ENCODE measurements at places on chromosomes 6 and 20.

DNA sequence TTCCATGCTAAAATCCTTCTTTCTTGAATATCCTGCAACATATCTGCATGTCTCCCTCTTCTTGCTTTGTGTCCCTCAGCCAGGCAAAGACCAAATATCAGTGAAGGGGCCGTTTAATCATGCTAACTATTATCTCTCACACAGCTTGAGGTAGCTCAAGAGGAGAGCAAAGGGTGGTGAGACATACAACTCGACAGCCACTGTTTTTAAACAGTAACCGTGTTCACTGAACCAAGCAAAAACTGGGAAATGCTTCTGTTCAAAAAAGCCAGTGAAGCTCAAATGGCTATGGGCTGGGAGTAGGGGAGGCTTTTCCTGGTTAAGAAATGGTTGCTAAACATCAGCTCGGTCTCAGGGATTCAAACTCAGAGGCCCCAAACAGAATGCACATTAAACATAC is 83.4 kb downstream of the MAP7 start:
- H3K36me3 ChIP-seq: no peaks in the 10 kb centered on the region
- no peak for DNase-seq
- no peak overlapping the region for H3K4me3 ChIP-seq

- H3K27me3 ChIP-seq: no peaks in the 10 kb centered on the region
- H3K4me1 ChIP-seq: peaks cover 21% of the 10 kb centered on the region
- no peak overlapping the region for H3K27ac ChIP-seq
- H3K4me3 ChIP-seq: no peak overlapping the region
- peak; percentile 72 for DNase-seq
Observed at GRCh38 chr6:26272171-26272637, 92.8 kb upstream of the BTN3A2 start.

DNA sequence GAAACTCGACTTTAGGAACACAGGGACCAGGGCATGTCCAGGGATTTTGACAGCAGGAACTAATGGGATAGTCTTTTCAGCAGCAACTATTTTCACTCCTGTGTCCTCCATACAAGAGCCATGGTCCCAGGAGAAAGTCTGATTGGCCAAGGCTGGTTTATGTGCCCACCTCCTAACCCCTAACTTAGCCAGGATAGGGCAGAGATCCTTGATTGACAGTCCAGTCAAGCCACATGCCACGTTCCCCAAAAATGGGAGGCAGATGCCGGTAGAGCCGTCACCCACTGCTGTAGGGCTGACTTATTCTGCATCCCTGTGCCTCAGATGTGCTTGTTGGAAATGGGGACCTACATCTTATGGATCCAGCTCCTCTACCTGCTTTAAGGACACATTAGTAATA is 22.3 kb downstream of the SLC2A10 start:
- no peak overlapping the region for H3K4me3 ChIP-seq
- no peaks in the 10 kb centered on the region for H3K4me1 ChIP-seq
- no peaks in the 10 kb centered on the region for H3K27me3 ChIP-seq
- DNase-seq: no peak

DNA sequence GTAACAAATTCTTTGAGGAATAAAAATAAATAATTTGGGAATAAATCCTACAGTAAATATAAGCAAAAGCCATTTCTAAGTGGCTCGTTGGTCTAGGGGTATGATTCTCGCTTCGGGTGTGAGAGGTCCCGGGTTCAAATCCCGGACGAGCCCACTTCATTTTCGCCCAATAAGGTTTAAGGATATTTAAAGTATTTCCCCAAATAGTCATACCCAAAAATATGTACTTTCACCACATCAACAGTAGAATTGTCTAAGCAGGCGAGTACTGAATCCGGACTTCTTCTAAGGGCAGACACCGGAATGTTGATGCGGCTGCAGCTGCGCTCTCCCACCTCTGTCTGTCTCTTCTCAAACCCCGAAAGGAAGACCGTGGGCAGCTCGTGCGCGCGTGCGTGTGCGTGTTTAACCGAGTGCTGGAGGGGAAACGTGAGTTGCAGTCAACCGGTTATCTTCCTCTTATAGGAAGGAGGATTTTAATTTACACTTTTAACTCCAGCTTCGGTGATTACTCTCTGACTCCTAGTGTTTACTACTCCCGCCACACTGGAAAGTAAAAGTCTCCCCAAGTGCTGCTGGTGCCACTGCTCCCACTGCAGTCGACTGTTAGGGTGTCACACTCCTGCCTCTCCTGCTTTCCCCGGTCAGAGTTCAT is 155.7 kb upstream of the PRSS16 start:
- H3K27me3 ChIP-seq: peaks cover 69% of the 10 kb centered on the region
- peaks cover 3% of the 10 kb centered on the region for H3K36me3 ChIP-seq
- H3K4me3 ChIP-seq: peak overlapping the region; percentile 75
- peak; percentile 27 for DNase-seq

- H3K27ac ChIP-seq: no peak overlapping the region
- H3K4me3 ChIP-seq: no peak overlapping the region
- DNase-seq: no peak
Observed at GRCh38 chr6:113875470-113875869, 18.3 kb downstream of the MARCKS start.

GRCh38 chr6:151141685-151142084 is 98.1 kb upstream of the AKAP12 start:
- H3K4me1 ChIP-seq: no peaks in the 10 kb centered on the region
- H3K27me3 ChIP-seq: peaks cover 15% of the 10 kb centered on the region
- no peak for DNase-seq
- H3K36me3 ChIP-seq: no peaks in the 10 kb centered on the region
- no peak overlapping the region for H3K27ac ChIP-seq

DNA sequence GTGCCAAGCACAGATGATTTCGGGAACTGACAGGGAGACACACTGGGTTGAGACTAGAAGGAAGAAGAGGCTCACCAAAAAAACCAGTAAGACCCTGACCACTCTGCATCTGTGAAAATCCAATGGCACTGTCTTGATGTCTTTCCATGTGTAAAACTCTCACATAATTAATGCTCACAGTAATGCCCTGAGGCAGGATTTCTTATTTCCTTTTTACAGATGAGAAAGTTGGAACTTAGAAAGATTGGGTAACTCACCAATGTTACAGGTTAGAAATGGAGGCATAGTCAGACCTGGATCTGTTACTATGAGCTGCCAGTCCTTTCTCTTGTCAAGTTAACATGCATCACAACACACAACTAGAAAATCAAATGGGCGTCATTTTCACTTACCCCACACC is 151.0 kb upstream of the MCHR2 start:
- H3K27me3 ChIP-seq: no peaks in the 10 kb centered on the region
- no peak for DNase-seq
- H3K4me3 ChIP-seq: no peak overlapping the region
- no peaks in the 10 kb centered on the region for H3K36me3 ChIP-seq
- no peaks in the 10 kb centered on the region for H3K4me1 ChIP-seq
